ENCODE measurements at places on chromosomes 4 and X.

DNA sequence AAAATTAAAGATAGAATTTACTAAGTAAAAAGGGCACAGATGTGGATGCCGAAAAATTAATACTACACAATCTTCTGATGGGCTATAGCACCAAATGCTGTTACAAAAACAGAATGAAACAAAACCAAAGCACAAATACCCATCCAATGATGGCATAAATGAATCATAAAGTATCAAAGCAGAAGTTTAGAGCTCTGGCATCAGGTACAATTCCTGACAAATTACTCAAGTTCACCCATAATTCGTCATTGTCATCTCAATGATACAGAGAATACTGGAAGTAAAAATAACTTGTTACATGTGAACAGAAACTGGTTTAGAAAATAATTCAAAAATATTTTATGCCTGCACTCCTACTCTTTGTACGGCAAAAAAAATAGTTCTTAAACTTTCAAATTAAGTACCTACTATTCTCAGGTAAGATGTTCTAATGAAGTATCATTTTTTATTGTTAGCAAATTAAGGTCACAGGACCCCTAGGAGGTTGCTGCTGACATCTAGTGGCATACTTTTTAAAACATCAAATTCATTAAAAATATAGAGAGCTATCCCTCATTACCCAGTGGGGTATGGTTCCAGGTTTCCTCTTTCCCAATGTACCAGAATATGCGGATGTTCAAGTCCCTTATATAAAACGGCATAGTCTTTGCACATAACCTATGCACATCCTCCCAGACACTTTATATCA is 126.1 kb downstream of the INPP4B start:
- DNase-seq, result peak; percentile 26

DNA sequence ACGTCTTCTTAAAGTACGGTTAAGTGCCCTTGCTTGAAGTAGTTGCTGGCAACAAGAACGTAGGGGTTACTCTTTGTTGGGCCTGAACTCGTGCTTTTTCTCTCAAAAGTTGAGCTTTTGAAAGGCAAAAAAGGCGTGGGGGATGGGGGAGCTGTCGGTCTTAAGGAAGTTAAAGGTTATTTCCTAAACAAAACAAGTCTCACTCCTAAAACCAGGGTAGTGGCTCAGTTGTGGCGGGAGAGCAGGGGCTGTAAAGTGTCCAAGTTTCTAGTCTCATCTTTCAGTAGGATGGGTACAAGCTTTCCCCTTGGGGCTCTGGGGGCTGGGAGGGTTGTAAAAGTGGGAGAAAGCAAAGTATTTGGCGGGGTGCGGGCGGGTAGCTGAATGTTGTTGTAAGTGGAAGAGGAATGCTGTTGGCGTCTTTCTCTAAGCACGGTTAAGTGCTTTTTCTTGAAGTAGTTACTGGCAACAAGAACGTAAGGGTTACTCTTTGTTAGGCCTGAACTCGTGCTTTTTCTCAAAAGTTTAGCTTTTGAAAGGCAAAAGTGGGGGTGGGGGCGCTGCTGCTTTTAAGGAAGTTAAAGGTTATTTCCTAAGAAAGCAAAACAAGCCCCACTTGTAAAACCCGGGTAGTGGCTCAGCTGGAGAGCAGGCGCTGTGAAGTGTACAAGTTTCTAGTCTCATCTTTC is 904 bp upstream of the WDR1 start:
- DNase-seq, result no peak

GRCh38 chr4:40648742-40649281 is 19.1 kb upstream of the RBM47 start:
- no peak for DNase-seq

DNA sequence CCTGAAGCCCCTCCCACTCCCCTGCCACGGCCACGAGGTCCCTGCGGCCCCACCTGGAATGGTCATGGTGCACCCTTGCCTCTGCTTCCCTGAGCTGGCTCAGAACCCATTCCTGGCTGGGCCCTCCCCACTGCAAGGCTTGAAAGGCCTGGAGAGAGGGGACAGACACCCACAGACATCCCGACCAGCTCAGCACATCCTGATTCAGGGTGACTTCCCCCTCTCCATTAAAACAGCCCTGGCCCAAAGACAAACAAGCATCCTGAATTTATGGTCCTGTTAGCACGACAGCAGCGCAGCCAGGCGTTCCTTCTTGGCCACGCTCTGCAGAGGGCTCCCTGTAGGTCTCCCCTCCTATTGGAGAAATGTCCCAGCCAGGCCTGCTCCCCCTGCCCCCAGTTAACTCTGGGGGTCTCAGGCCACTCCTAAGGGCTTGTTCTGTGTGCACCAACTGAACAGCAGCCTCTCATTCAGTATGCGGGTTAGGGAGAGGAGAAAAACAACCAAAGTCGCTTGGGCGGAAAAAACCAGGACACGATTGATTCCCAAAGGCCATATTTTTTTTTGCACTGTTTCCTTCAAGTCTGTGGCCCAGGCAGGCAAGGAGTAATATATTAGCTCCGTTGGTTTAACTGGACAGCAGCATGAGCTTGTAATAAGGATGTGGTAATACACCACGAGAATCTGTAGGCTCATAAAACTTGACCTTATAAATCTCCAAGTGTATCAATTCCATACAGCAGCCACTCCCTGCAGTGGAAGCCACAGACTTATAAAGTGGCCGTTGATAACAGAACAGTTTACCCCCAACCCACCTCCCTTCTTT is 106.7 kb upstream of the MSX1 start:
- no peak for DNase-seq

GRCh38 chrX:83145876-83146275 is 362.2 kb upstream of the POU3F4 start:
- no peak for DNase-seq

DNA sequence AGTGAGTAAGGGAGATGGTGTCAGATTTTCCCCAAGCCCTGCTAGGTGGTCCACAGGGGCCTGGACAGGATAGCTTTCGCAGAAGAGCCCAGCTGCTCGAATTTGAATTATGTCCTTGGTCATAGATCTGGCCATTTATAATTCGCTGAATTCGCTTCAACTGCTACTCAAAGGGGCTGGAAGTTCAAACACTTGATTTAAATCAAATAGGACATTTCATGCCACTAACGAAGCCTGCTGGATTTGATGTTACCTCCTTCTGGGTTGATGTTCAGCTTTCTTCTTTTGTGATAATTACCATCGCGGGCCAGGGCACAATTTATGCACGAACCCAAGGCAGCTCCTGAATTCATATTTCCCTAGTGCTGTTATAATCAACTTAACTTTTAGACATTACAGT is 67.0 kb downstream of the CLCN4 start:
- no peak for DNase-seq

- DNase-seq, result no peak
Measured at GRCh38 chr4:119678761-119679160, 50.2 kb upstream of the PDE5A start.

DNA sequence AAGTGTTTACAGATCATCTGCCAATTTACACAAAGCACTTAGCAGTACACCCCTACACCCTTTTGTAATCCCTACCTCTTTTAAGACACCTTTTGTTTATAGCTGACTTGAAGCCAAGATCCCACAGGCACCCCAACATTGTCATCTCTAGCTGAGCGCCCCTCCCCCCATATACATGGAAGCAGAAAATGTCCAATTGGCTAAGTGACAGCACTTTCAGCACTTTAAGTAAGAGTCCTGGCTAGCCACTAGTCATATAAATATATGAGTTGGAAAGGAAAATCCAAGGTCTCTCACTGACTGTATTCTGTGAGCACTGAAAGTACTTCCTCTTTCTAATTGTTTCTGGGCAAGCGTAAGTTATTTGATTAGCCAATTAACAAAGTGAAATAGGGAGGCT is 108.2 kb downstream of the NSUN7 start:
- no peak for DNase-seq

DNA sequence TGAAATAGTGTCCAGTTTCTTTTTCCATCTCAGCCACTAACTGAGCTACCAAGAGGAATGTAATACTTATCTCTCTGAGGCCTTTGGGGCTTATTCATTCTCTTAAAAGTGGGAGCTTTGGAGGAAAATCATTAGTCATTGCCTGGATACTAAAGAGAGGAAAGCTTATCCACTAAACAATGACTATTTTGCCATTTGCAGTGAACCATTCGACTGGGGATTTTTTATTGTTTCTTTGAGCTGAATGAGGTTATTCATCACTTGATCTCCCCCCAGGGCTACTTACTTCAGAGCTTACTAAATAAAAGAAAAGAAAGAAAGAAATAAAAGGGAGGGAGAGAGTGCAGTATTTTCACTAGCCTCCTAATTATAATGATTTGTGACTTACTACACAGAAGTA is 1329.5 kb upstream of the TENM3 start:
- DNase-seq, result no peak

GRCh38 chr4:148442832-148443511 is 758 bp upstream of the NR3C2 start:
- no peak for DNase-seq

DNA sequence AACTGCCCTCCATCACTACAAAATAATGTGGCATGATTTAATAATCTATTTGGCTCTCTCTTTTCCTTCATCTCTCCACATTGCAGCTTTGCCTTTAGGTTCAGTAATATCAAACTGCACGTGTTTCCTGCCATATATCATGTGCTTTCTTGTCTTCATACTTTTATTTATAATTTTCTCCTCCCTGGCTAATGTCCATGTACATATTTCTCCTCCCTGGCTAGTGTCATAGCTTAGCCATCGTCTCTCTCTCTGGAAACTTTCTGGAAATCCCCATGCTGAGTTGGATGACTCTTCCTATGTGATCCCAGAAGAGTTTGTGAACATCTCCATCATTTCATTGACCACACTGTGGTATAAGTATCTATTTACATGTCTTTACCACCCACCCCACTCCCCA is 21.3 kb upstream of the PDGFC start:
- no peak for DNase-seq

GRCh38 chr4:985123-985830 is 1.6 kb upstream of the IDUA start:
- DNase-seq, result no peak

DNA sequence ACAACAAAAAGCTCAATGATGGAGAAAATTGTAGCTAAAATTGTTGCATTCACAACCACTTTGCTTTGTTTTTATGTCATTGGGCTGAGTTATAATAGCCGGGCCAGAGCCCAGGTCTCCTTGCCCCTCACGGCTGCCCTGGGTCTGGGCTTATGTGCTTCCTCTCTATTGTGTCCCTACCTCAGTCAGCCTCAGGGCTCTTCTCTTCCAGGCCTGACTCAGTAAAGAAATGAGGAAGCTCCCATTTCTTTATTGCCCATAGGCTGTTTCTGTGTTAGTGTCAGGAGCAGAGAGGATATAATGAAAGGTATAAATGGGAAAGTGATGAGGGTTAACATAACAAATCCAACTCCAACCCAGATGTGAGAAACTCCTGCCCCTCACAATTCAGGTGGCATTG is 18.0 kb downstream of the BST1 start:
- no peak for DNase-seq
